ENCODE measurements at places on chromosomes 5 and 9. TPM values are rescaled to one million over a fixed set of nuclear protein-coding genes. Genes with fewer than 3 reads are reported as not detected.

DNA sequence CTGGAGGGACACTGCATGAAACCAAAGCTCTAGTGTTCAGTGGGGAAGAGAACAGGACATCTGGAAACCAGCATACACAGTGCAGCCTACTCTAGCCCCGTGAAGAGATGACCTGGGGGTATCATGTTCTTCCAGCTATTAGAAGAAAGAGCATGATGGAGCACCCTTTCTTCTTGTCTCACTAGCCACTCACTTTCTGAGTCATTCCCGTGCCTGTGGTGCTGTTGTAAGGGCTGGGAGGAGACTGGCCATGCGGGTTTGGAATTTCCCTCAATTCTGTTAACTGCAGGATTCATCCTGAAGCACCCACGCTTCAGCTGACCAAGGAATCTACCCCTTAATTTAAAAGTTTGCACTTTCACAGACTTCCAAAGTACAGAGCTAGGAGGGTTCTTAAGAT is 137.0 kb downstream of the COL23A1 start:
- DNase-seq: no peak

DNA sequence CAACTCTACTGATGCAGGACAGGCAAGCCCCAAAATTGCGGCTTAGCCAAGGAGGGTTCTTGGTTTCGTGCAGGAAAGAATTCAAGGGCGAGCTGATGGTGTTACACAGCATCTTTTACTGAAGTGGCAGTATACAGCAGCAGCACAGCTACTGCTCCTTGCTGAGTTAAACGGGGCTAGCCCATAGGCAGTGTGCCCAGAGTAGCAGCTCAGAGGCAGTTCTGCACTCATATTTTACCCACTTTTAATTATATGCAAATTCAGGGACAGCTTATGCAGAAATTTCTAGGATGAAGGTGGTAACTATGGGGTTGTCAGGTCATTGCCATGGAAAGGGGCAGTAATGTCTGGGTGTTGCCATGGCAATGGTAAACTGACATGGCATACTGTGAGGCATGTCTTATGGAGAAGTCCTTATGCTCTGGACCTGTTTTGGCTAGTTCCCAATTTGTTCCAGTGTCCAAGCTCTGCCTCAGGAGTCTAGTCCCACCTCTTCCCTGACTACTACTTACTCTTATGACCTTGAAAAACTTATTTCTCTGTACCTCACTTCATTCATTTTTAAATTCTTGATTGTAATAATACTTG is 2.0 kb upstream of the SPINK9 start:
- no peak for DNase-seq

CENPK gene
- polyA plus RNA-seq: 0.34 TPM

IFNA13 gene
- polyA plus RNA-seq: not detected

CCNH gene
- polyA plus RNA-seq: 39.6 TPM

All from right cardiac atrium (tissue), 5 donors.